Effector CD4-positive, alpha-beta T cell (primary cell): ENCODE measurements at places on chromosomes 11 and 22.

GRCh38 chr11:2930704-2931419 lies 1.6 kb upstream of the PHLDA2 start:
- no peak for DNase-seq

GRCh38 chr11:68031144-68031464 lies 623 bp downstream of the NDUFS8 start:
- DNase-seq = no peak

DNA sequence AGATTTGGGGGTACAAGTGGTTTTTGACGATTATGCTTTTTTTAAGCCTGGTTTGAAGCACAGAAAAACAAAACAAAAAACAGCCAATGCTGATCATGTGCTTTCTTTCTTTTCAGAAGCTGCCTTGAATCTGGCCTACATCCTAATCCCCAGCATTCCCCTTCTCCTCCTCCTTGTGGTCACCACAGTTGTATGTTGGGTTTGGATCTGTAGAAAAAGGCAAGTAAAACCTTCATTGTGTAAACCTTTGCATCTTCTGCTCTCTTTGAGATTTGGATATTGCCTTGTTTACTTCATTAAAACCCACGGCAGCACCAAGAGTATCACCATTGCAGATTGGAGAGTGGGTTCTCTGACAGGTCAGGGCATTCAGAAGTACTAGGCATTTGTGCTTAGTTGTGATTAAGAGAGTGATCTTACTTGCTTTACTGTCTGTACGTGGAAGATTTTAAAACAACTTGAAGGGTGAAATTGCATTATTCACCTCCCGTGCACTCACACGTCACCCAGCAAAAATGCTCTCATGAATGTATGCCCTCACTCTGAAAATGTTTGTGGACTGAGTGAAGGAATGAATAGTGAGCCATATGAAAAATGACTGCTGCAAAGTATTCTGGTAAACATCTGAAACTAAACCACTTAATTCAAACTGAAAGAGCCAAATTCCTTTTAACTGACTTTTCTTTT lies 17.0 kb downstream of the LAYN start:
- no peak for DNase-seq

DNA sequence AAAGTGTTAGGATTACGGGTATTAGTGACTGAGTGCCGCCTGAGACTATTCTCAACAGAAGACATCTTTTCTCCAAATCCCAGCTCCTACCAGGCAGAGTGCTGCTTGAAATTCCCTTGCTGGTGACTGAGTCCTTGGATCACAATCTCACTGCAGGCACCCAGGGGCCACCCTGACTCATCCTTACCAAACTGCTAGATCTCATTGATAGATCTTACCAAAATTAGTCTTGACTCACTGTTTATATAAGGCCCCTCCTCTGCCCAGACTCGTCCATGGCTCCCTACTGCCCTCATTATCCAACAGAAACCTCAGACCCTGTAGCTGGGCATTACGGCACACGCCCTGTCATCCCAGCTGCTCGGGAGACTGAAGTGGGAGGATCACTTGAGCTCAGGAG lies 14.7 kb downstream of the TBC1D10A start:
- no peak for DNase-seq

DNA sequence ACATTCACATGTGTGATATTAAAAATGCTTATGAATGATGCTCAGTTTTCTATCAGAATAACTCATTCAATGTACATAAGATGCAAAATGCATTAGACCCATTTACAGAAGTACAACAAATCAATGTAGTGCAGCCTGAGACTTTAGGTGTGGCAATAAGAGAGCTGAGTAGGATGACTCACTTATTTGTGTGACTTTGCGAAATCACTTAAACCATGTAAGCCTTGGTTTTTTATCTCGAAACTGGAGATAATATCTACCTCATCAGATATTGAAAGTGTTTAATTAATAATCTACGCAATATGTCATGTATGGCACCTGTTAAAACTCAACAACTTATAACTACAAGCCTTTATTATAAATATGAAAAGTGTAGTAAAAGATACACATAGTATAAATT lies 105.7 kb upstream of the LUZP2 start:
- DNase-seq = no peak

- no peak for DNase-seq
These were observed 37.4 kb downstream of the CTNND1 start for GRCh38 chr11:57798905-57799559.

DNA sequence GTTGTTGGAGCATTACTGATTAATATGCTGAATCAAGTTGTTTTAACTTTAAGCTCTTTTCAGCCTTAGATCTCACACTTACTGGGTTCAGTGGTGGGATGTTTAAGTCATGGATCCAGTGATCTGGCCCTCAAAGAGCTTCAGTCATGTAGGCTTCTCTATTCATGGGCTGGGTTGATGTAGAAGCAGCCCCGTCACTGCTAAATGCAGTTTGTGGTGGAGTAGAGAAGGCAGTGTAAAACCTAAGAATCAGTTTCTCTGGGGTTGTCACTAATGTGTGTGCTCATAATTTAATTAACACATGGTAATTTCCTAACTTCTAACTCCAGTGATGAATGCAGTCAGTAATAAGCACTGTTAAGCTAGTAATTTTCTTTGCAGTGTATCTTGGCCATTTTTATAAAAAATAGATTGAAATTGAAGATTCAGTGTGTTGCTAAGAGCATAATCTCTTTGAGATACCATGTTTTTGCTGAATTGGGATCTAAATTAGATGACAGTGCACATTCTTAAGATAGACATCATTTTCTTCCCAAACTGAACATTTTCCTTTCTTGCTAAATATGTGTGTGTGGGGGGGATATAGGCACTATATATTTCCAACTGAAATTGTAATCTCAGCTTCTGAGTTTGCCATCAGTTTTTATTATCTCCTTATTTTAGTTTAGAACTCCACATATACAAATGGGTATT lies 9.0 kb downstream of the SPCS2 start:
- DNase-seq = no peak

GRCh38 chr22:37008365-37008764 lies 10.9 kb downstream of the TST start:
- DNase-seq = no peak

DNA sequence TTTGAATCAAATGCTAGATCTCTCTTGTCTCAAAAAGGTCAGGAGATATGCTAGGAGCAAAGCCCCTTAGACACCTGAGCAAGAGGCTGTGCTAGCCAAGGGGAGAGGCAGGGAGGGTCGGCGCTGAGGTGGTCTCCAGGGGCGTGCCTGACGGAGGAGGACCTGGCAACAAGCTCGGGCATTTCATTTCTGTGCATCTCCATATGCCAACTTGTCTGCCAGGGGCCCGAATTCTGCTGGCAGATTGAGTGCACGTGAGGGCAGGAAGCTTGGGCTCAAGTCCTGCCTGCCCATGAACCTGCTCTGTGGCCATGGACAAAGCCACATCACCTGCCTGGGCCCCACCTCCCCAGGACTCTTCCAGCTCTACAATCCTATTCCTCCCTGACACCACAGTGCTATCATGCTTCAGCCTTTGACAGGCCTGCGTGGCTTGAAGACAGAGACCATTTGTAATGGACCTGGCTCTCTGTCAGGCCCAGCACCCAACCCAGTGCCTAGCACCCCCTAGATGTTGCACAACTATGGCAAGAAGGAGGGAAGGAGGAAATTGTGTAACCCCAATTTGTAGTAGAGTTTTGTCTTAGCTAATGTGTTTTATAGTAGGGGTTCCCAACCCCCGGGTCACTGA lies 16.3 kb upstream of the VSIG10L2 start:
- no peak for DNase-seq

- DNase-seq = no peak
These were observed 2.8 kb downstream of the MAP3K11 start for GRCh38 chr11:65611028-65611757.

DNA sequence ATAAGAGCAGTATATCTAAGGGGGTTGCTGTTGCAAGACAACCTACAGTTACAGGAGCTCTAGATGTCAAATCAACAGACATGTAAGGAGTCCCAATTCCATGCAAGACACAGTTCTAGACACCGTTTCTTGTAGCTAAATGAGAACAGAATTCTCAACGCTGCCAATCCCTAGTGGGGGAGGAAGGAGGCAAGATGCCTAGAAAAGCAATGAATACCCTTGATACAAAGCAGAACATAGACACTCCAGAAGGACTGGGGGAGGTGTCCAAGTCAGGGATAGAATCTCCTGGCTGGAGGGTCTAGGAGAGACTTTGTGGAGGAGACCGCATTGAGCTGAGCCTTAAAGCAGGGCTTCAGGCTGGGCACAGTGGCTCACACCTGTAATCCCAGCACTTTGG lies 280.2 kb downstream of the BUD13 start:
- no peak for DNase-seq

DNA sequence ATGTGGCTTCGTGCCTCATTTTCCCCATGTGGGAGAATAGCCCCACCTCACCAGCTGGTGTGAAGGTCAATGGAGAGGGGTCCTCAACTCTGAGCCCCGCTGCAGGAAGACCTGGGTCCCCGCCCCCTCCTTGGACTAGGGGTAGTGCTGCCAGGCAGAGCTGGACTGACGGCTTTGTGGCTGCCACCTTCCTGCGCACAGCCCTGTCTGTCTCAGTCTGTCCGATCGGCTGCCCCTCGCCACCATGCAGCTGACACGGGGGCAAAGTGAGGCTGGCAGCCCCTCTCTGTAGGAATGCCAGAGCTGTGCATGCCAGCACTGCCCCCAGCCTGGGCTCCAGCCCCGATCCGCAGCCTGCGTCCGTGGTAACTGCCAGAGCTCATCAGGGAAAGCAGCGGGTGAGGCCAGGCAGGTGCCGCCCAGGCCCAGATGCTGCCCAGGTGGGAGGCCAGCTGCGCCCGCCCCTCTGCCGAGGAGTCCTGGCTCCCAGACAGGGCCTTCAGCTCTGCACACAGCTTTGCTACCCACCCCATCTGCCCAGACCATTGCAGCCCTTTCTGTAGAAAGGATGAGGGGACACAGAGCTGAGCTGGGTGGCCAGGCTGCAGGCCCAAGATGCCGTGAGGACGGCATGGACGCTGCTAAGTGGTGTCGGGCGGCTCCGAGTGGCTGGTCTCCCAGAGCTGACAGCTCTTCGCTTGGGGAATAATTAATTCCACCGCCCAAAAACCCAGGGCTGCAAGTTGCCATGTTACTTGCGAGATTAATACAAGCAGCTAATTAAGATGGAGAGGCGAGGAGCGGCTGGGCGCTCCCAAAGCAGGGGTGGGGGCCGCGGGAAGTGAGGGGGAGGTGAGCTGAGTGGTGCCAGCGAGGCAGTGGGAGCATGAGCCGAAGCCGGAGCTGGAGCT lies 19.5 kb upstream of the FLRT1 start:
- no peak for DNase-seq

- DNase-seq = peak; percentile 63
These were observed at the start of gene B4GAT1 for GRCh38 chr11:66347425-66348276. Gene B4GAT1, minus strand, starts transcription at chr11:66347629. Its CDS starts 84 bp downstream, at chr11:66347545.

- peak; percentile 53 for DNase-seq
These were observed at the start of gene FERMT3 for GRCh38 chr11:64206457-64207255. Gene FERMT3, plus strand, starts transcription at chr11:64206721. Its CDS starts 644 bp downstream, at chr11:64207365.

GRCh38 chr11:121801394-121801748 lies 314.6 kb downstream of the BLID start:
- DNase-seq = no peak

GRCh38 chr11:113574586-113574985 lies 99.4 kb upstream of the DRD2 start:
- DNase-seq = no peak

- DNase-seq = no peak
These were observed 131.8 kb upstream of the PARVA start for GRCh38 chr11:12245549-12246016.

- no peak for DNase-seq
These were observed 239.9 kb upstream of the ZC3H12C start for GRCh38 chr11:109853156-109853776.

DNA sequence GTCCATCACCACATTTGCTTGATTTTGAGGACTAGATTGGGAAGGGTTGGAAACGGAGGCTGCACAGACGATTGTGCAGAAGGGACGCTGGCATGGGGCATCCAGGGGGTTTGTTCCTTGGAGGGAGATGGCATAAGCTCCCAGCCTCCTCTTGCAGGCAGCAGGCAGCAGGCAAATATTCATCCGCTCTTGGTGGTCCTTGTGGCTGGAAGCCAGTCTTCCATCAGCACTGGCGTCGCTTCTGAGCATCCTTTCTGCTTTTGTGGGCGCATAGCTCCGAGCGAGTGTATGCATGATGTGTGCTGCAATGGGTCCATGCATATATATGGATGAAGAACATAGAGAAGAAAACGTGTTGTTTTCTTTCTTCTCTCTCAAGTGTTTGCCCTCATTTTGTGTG lies 166.1 kb upstream of the NTM start:
- DNase-seq = no peak

DNA sequence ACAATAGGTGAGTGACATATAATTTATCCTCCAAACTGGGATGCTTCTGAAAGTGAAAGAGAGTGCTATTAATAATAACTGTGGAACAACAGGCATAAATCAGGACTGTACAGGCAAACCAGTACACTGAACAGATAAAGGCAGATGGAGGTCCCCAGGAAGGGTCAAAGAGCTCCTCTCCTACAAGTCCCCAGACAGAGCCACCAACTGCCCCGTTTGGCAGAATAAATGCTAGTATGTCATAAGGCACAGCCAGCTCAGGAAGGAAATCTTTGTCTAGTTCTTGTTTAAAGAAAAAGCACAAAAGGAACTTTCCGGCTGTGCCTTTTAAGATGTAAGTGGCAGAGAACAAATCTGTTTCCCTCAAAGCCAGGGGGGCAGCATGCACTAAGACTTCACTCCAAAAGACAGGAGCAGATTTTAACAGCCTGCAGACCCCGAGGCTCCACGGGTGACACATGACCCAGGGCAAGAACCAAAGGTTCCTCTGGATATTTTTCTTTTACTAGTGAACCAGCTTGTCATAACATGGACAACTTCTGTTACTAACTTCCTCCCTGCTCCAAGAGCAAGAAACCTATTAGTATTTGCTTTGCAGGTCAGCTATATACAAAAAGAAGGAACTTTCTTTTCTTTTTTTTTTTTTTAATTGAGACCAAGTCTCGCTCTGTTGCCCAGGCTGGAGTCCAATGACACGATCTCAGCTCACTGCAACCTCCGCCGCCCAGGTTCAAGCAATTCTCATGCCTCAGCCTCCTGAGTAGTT lies 50.2 kb downstream of the MYH9 start:
- DNase-seq = no peak

DNA sequence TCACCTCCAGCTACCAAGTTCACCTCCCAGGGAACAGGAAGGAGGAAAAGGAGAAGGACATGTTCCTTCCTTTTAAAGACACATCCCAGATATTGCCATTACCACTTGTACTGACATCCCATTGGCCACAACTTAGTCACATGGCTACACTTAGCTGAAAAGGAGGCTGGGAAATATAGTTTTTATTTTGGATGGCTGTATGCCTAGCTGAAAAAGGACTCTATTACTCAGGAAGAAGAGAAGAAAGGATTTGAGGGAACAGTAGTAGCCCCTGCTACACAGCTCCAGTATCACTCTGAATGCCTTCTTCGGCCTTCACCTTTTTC lies 2.1 kb upstream of the APOA5 start:
- DNase-seq = no peak

GRCh38 chr11:2351701-2352100 lies 25.4 kb upstream of the CD81 start:
- no peak for DNase-seq

- DNase-seq = no peak
These were observed 23.3 kb downstream of the SNAP29 start for GRCh38 chr22:20881869-20882815.

- no peak for DNase-seq
These were observed 361.1 kb upstream of the CCDC179 start for GRCh38 chr11:23221366-23221765.

GRCh38 chr11:95711945-95712221 lies 77.7 kb downstream of the FAM76B start:
- DNase-seq = no peak
